Activated naive CD8-positive, alpha-beta T cell treated with anti-CD3 and anti-CD28 coated beads, Interleukin-2, amount 50 U/mL, for 24 hours (primary cell): ENCODE measurements at places on chromosomes 6 and 20.

DNA sequence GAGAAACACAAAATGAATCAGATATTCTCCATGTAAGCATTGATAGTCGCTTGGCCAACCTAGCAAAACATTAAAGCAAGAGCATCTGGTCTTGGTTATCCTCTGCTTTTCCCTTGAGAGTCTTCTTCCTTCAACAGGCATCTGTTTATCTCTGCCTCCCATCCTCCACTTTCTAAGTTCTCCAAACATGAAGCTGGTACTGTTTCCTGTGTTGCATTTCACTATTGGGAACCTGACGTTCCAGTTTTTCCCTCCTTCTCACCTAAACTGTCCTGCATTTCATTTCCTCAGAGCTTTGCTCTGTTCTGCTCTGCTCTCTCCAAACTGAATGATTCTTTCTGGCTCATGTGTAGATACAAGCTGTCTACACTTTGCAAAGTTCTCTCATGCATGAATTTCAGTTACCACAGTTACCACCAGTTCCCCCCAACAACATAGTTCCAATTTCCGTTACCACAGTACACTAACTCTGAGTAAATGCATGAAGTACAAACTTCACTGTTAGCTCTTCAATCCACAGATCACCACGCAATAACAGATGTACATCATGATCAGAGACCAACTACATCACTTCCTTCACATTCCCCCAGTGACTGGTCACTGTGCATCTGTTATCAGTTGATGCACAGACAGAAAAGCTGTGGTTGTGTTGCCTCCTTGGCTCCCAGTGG is 86.7 kb upstream of the F13A1 start:
- H3K27me3 ChIP-seq = no peaks in the 10 kb centered on the region
- no peak for DNase-seq
- H3K27ac ChIP-seq = no peak overlapping the region
- no peaks in the 10 kb centered on the region for H3K4me1 ChIP-seq
- no peaks in the 10 kb centered on the region for H3K36me3 ChIP-seq

- H3K27me3 ChIP-seq = no peaks in the 10 kb centered on the region
- no peak for DNase-seq
- no peak overlapping the region for H3K4me3 ChIP-seq
- H3K27ac ChIP-seq = no peak overlapping the region
- peaks cover 1% of the 10 kb centered on the region for H3K36me3 ChIP-seq
These were observed 158.8 kb downstream of the CDK19 start for GRCh38 chr6:110656492-110656891.

- H3K4me3 ChIP-seq = no peak overlapping the region
- no peaks in the 10 kb centered on the region for H3K27me3 ChIP-seq
- DNase-seq = no peak
- no peaks in the 10 kb centered on the region for H3K36me3 ChIP-seq
- H3K27ac ChIP-seq = no peak overlapping the region
- H3K4me1 ChIP-seq = peaks cover 4% of the 10 kb centered on the region
These were observed 96.8 kb upstream of the SCGN start for GRCh38 chr6:25555188-25555587.

DNA sequence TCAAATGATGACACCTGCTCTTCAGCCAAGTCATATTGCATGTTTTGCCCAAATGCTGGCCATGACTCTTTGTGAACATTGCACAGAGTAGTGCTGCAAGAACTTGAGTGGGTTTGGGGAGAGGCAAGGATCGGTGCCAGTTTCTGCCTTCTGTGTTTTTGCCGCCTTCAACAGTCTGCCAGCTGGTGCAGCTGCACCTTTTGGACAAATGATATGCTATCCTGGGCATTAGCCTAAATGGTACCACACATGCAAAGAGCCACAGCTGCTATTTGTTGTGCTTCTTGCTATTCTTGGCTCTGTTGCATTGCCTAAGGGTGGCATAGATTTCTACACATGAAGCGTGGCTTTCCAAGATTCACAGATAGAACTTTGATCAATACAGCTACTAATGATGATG is 189.0 kb upstream of the CCN2 start:
- H3K27me3 ChIP-seq = peaks cover under 1% of the 10 kb centered on the region
- DNase-seq = no peak
- no peaks in the 10 kb centered on the region for H3K36me3 ChIP-seq
- no peak overlapping the region for H3K27ac ChIP-seq
- no peak overlapping the region for H3K4me3 ChIP-seq

DNA sequence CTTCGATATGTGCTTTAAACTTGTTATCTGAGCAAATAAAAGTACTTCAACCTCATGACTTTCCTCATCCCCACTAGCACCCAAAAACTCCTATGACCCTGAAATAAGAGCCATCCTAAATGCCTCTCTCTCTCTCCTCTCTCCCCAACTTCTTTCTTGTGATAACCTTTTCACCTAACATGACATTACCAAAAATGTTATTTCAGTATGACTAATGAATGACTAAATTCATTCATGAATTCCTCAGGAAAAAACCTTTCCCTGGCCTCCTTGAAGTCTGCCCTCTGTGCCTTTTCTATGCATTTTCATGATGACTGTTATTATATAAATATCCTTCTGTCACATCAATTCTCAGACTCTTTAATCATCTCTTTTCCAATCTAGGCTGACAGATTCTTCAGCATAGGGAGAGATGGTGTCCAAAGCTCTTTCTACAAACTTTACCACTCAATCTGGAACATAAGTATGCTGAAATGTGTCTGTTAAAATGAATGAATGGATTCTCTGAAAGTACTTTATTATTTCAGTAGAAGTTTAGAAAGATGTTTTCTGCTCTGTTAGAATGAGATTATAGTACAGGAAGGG is 114.3 kb upstream of the GGTLC1 start:
- H3K36me3 ChIP-seq = no peaks in the 10 kb centered on the region
- H3K27ac ChIP-seq = peak overlapping the region; percentile 52
- H3K4me1 ChIP-seq = peaks cover 28% of the 10 kb centered on the region
- H3K4me3 ChIP-seq = peak overlapping the region; percentile 27

DNA sequence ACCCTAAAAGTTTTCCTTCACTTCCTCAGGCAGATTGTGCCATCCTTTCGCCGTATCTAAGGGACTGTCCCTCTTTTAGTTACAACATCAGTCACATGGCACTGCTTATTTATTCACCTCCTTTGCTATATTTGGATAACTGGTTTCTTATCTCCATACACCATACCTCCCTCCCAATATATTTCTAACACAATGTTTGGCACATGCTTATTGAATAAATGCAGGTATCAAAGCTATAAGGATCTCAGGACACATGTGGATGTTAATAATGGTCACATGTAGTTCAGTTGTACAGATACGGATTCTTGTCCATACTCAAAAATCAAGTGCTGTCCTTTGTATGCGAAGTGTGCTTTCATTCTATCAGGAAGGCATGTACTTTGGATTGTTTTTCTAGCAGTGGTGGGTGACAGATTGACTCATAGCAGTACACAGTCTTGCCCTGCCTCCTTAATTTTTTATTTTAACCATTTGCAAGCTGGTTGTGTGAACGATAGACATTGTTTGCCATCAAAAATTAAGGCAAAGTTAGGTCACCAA is 407.1 kb upstream of the RUNX2 start:
- DNase-seq = no peak
- no peak overlapping the region for H3K4me3 ChIP-seq
- H3K36me3 ChIP-seq = peaks cover 4% of the 10 kb centered on the region
- H3K27me3 ChIP-seq = no peaks in the 10 kb centered on the region

DNA sequence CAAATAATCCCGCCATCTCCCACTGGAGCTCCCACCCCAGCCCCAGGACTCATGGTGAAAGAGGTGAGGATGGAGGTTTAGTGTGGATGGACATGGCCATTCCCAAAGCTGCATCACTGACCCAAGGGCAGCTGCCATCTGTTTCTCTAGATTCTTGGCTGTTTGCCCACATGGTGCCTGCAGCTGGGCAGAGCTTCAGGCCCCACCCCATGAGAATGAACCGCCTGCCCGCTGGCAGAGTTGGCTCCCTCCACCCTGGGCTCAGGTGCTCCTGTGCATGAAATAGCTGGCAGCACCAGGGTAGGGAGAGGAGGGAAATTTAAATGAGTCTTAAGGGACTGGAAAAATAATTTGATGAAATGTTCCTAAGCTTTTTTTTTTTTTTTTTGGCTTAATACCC is 17.4 kb downstream of the SCML4 start:
- H3K4me1 ChIP-seq = peaks cover 65% of the 10 kb centered on the region
- peaks cover 5% of the 10 kb centered on the region for H3K36me3 ChIP-seq
- H3K4me3 ChIP-seq = no peak overlapping the region
- no peaks in the 10 kb centered on the region for H3K27me3 ChIP-seq
- no peak for DNase-seq
- no peak overlapping the region for H3K27ac ChIP-seq

GRCh38 chr6:39932386-39932910 is 1.8 kb downstream of the MOCS1 start:
- peaks cover 14% of the 10 kb centered on the region for H3K4me1 ChIP-seq
- no peak for DNase-seq
- no peak overlapping the region for H3K27ac ChIP-seq
- no peak overlapping the region for H3K4me3 ChIP-seq
- H3K36me3 ChIP-seq = no peaks in the 10 kb centered on the region
- peaks cover 11% of the 10 kb centered on the region for H3K27me3 ChIP-seq

- no peak overlapping the region for H3K27ac ChIP-seq
- DNase-seq = no peak
- H3K36me3 ChIP-seq = no peaks in the 10 kb centered on the region
- H3K27me3 ChIP-seq = peaks cover 2% of the 10 kb centered on the region
- no peaks in the 10 kb centered on the region for H3K4me1 ChIP-seq
- H3K4me3 ChIP-seq = no peak overlapping the region
These were observed 14.3 kb upstream of the MRAP2 start for GRCh38 chr6:84019141-84019841.

GRCh38 chr6:90611543-90612312 is 24.9 kb upstream of the MAP3K7 start:
- H3K27ac ChIP-seq = no peak overlapping the region
- H3K36me3 ChIP-seq = no peaks in the 10 kb centered on the region
- peak overlapping the region; percentile 79 for H3K4me3 ChIP-seq
- no peak for DNase-seq
- peaks cover 14% of the 10 kb centered on the region for H3K4me1 ChIP-seq
- peaks cover 62% of the 10 kb centered on the region for H3K27me3 ChIP-seq

GRCh38 chr6:130020073-130020906 is 1.9 kb downstream of the L3MBTL3 start:
- H3K27ac ChIP-seq = peak overlapping the region; percentile 91
- no peaks in the 10 kb centered on the region for H3K27me3 ChIP-seq
- peak; percentile 39 for DNase-seq
- peaks cover 41% of the 10 kb centered on the region for H3K4me1 ChIP-seq
- peaks cover 10% of the 10 kb centered on the region for H3K36me3 ChIP-seq
- peak overlapping the region; percentile 92 for H3K4me3 ChIP-seq

- no peak for DNase-seq
- H3K36me3 ChIP-seq = peaks cover 9% of the 10 kb centered on the region
- no peak overlapping the region for H3K4me3 ChIP-seq
- H3K27me3 ChIP-seq = no peaks in the 10 kb centered on the region
- H3K27ac ChIP-seq = no peak overlapping the region
These were observed 5.1 kb downstream of the TMEM63B start for GRCh38 chr6:44132476-44132875.

GRCh38 chr6:111692327-111693164 is 86.9 kb upstream of the TRAF3IP2 start:
- H3K27ac ChIP-seq = peak overlapping the region; percentile 77
- H3K36me3 ChIP-seq = peaks cover 88% of the 10 kb centered on the region
- H3K4me3 ChIP-seq = no peak overlapping the region
- H3K4me1 ChIP-seq = peaks cover 40% of the 10 kb centered on the region
- no peak for DNase-seq

- no peak for DNase-seq
- H3K4me3 ChIP-seq = no peak overlapping the region
These were observed 61.7 kb downstream of the STK35 start for GRCh38 chr20:2163312-2163711.

- no peak overlapping the region for H3K27ac ChIP-seq
- no peaks in the 10 kb centered on the region for H3K36me3 ChIP-seq
- H3K4me1 ChIP-seq = no peaks in the 10 kb centered on the region
- DNase-seq = no peak
These were observed 65.1 kb downstream of the CGA start for GRCh38 chr6:87029711-87030314.

DNA sequence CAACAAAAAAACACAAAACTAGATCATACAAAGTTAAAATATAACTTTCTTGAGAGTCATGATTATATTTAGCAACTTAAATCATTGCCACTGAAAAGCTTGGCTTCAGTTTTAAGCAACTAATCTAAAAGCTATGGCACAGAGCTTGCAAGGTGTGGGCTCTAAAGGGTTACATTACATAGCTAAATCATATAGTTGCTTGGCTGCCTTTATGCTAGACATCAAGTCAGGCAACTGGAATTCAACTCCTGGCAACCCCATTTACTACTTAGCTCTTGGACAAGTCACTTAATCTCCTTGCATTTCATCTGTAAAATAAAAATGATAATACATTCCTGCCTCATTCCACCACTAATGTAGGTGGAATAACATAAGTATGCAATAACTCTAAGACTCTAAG is 40.9 kb upstream of the GCM1 start:
- no peaks in the 10 kb centered on the region for H3K36me3 ChIP-seq
- no peak for DNase-seq
- no peak overlapping the region for H3K4me3 ChIP-seq
- H3K27me3 ChIP-seq = no peaks in the 10 kb centered on the region
- H3K27ac ChIP-seq = no peak overlapping the region

DNA sequence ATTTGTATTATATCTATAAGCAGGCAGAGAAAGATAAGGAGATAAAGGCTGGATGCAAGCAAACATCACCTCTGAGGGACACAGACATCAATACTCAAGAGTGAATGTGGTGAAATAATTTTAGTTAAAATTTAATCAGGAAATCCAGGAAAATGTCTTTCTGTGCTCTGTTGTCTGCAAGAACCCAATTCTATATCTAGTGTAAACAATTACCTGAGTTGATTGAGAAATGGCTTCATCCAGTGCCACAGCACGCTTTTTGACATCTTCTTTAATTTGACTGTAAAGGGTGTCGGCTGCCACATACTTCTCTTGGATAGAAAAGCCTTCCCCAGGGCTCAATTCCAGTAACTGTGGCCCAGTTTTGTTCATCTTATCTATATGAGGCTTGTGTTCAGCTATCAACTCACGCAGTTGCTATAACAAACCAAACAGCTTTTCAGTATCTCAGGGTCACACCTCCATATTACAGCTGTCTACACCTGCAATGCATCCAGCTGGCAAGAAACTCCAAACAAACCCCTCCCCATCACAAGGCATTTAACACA is 131.6 kb downstream of the DST start:
- DNase-seq = no peak
- no peaks in the 10 kb centered on the region for H3K36me3 ChIP-seq
- H3K27me3 ChIP-seq = no peaks in the 10 kb centered on the region

DNA sequence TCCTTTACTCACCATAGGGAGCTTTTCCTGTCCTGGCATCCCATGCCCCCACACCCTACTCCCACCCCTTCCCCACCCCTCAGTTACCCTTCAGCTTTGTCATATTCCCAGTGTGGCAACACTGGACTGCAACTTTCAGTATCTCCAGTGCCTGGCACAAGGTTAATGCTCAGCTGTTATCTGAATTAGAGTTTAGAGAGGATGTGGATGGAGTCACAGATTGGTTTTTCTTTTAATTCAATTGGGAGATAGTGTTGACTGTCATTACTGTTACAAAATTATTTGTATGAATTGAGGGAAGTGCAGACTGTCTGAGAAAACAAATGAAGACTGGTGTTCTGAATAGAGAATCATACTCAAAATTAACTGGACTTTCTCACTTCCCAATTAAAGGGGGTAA is 89.9 kb downstream of the TULP4 start:
- no peaks in the 10 kb centered on the region for H3K4me1 ChIP-seq
- no peak overlapping the region for H3K27ac ChIP-seq
- no peaks in the 10 kb centered on the region for H3K27me3 ChIP-seq

- H3K4me1 ChIP-seq = no peaks in the 10 kb centered on the region
- H3K4me3 ChIP-seq = no peak overlapping the region
- no peaks in the 10 kb centered on the region for H3K27me3 ChIP-seq
These were observed 17.8 kb downstream of the BNIP5 start for GRCh38 chr6:36318690-36319435.

GRCh38 chr20:36836591-36837269 is 39.2 kb upstream of the TLDC2 start:
- H3K36me3 ChIP-seq = no peaks in the 10 kb centered on the region
- peak overlapping the region; percentile 22 for H3K27ac ChIP-seq
- H3K4me3 ChIP-seq = peak overlapping the region; percentile 46
- DNase-seq = peak; percentile 80
